Activated effector memory CD4-positive, alpha-beta T cell treated with anti-CD3 and anti-CD28 coated beads, Interleukin-2, amount 50 U/mL, for 16 hours (primary cell): ENCODE measurements at places on chromosomes 1 and 21.

DNA sequence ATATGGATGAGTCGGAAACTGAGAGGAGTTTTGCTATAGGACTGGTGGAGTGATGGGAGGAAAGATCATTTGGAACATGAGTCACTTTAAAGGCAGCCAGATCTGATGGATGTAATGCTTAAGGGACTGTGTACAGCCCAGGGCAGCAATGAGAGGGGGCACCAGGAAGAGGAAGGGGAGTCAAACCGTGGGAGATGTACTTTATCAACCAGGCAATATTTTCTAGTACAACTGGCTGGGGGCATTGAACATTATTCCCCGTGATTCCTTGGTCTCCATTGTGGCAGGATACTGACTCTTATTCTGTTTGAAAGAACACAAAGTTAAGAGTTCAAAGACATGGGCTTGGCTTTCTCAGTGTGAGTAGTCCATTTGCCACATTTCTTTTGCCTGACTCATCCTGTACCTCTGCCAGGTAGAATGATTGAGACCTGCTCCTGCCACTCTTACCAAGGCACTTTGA, 268.2 kb upstream of the NR5A2 start:
- no peak for DNase-seq

DNA sequence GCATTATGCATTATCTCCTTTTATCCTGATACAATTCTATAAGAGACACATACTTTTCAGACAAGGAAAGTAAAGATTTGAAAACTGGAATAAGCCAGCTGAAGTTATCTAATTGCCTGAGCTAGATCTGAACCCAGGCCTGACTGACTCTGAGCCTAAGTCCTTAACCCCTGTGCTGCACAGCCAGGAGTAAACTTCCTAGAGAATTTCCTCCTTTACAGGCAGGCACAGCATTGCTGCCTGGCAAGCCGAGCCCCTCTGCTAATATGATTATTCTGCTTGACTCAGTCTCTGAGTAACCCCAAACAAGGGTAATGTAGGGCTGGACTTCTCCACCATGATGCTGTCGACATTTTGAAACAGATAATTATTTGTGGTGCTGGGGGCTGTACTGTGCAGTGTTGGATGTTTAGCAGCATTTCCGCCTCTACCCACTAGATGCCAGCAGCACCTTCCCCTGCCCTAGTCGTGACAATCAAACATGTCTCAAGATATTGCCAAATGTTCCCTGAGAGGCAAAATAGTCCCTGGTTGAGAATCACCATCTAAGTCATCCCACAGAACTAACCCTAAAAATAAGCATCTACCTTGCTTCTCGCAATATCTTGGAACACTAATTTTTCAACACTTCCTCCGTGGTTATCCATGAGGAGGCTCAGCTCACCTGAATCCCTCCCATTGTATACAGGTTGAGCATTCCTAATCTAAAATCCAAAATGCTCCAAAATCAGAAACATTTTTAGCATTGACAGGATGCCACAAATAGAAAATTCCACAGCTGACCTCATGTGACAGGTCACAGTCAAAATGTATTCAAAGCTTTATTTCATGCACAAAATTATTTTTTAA, 18.5 kb downstream of the CAMK1G start:
- DNase-seq: peak; percentile 69

DNA sequence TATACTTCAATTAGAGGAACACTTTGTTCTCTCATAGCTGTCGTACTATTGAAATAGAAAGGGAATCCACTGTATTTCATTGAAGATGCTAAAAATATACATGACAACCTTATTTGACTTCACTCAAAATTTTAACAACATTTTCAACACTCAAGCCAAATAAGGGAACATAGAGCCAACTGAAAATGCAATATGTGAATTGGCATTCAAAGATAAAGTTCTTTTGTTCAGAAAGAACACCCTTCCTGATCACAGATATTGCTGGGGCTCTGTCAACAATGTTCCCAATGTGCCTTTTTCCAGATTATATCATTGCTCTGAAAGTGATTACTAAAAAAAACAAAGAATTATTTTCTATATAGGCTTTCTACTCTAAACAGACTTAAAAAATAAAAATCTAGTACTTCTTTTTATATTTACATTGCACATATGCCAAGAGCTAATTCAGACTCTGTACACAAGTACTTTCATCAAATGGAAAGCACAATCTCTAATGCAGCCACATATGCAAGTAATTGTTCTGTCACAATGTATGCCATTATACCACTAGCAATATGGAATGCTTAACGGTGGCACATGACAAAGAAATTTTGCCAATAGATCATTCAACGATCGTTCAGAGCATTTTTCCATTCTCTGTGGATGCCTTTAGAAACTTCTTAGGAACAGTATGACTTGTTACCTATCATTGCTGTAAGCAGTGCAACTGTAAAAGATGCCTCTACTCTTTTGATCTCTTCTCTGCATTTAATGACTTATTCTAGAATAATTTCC, 171.0 kb downstream of the EIF4G3 start:
- DNase-seq: no peak

GRCh38 chr1:168488138-168488537, 55.7 kb downstream of the XCL2 start:
- no peak for DNase-seq

GRCh38 chr1:100441651-100442050, 89.3 kb downstream of the CDC14A start:
- DNase-seq: peak; percentile 71

DNA sequence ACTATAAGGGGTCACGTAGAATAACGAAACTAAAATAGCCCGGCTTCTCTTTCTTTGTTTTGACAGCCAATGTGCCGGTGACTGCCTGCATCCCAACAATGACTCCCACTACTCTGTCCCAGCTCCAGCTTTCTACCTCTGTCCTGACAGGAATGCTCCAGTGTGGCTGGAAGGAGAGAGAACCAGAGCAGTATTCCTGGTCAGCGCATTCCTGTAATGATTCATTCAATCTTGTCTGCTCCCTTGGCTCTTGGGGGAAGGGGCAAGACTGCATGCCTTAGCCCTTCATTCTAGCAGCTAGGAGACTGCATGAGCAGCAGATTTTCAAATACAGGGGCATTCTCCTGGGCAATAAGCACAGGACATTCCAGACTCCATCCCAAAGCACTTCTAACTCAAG, 132.1 kb upstream of the PRMT6 start:
- DNase-seq: no peak

DNA sequence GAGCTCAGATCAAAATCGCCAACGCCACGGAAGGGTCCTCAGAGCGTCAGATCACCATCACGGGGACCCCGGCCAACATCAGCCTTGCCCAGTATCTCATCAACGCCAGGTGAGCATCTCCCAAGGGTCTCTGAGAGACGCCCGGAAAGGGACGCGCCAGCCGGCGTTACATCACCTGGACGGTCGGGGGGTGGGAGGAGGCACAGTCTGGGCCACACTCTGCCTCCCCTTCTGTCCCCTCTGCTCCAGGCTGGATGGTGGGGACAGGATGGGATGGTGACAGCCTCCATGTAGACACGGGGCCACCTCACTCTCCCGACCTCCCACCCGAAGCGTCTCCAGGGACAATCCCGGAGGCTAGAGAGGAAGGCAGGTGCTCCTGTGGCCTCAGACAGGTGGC, 41.5 kb upstream of the COL6A1 start:
- DNase-seq: no peak

DNA sequence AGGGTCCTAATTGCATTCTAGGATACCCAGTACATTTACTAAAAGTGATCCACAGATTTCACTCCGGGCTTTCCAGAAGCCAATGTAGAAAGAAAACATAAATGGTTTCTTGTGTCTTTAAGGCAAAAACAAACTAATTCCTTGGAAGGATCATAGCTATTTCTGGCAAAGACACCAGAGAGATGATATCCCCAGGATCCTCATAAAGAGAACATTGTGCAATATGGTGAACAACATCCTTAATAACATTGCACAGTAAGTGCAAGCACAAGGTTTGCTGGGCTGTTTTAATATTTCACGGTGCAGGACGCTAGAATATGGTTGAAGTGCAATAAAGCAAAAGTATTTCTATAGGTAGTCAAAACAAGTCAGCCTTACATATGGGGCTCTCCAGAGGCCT, 83.0 kb downstream of the NTPCR start:
- no peak for DNase-seq

DNA sequence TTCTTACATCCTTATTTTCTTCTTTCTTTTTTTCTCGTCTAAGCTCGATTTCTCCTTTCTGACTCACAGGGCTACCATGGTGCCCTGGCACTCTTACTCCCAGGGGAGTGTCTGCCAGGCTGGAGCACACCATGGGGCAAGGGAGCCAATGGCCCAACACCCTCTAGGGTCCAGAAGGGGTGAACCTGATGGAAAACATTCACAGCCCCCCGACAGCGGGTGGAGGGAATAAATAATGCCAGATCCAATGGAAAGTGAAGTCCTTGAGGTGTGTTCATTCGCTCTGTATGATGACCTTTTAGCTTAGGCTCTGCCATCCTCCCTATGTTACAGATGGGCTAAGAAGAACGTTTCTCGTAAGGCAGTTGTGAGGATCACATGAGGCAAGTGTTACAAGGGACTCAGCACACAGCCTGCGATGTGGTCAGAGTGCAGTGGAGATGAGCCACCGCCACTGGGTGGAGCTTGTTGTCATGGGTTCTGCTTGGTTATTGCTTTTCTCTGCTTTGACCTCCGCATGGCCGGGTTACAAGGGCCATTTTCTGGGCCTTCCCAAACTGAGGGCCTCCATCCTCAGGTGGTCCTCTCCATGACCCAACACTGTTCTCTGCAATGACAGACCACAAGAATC, 3.5 kb upstream of the FCMR start:
- DNase-seq: peak; percentile 78

- no peak for DNase-seq
Observed at GRCh38 chr1:194833111-194833510, 1646.7 kb upstream of the B3GALT2 start.

GRCh38 chr1:50148142-50148923, 39.6 kb downstream of the ELAVL4 start:
- DNase-seq: no peak

DNA sequence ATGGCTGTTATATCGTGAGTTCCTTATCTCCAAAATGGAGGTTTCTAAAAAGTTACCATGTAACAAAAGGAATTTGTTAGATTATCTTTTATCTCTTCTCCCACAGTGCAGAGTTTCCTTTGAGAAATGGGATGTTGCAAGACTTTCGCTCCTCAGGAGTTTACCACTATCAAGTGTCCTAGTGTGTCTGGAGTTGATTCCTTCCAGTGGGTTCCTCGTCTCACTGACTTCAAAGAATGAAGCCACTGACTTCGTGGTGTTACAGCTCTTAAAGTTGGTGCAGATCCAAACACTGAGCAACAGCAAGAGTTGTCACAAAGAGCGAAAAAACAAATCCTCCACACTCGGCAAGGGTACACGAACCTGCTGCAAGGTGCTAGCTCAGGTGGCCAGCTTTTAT, 37.0 kb downstream of the SPAG17 start:
- DNase-seq: no peak

GRCh38 chr21:45888386-45889009, 93.1 kb upstream of the COL6A1 start:
- peak; percentile 62 for DNase-seq

DNA sequence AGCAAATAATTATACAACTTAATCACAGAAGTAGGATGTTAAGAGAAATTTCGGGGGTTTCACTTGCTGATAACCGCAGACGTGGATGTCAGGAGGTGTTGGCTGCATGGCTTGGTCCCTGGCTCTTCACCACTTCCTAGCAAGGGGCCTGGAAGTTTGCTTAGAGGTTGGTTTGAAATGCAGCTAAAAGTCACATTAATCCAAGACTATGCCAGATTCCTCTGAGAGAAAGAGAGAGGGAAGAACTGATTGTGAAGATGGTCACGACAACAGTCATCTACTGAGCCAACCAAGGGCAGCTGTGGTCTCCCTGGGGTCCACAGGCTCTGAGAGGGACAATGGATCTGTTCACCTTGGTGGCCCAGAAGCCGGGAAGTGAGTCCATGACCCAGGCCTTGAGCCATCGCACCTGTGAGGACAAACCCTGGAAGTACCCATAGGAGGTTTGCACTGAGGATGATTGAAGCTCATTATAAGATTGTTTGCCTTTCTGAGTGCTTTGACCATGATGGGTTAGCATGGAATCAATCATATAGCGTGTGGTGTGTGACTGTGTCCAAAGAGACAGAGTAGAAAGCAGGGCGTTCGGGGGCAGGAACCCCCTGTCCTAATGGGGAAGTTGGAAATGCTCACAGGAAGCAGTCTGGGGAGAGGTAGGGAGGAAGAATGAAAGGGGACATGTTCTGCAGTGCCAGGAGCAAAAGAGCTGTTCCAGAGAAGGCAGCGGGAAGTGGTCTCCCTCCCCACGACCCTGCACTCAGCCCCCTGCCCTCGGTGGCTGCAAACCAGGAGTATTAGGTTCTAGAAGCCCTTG, 47.1 kb downstream of the UMODL1 start:
- no peak for DNase-seq

DNA sequence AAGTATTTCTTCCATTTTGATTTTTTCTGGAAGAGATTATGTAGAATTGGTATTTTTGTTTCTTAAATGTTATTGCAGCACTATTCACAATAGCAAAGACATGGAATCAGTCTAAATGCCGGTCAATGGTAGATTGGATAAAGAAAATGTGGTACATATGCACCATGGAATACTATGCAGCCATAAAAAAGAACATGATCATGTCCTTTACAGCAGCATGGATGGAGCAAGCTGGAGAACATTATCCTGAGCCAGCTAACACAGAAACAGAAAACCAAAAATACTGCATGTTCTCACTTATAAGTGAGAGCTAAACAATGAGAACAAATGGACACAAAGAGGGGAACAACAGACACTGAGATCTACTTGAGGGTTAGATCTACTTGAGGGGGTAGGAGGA, 5.4 kb downstream of the FGGY start:
- no peak for DNase-seq

GRCh38 chr1:12436345-12436658, 181.7 kb downstream of the DHRS3 start:
- DNase-seq: no peak

DNA sequence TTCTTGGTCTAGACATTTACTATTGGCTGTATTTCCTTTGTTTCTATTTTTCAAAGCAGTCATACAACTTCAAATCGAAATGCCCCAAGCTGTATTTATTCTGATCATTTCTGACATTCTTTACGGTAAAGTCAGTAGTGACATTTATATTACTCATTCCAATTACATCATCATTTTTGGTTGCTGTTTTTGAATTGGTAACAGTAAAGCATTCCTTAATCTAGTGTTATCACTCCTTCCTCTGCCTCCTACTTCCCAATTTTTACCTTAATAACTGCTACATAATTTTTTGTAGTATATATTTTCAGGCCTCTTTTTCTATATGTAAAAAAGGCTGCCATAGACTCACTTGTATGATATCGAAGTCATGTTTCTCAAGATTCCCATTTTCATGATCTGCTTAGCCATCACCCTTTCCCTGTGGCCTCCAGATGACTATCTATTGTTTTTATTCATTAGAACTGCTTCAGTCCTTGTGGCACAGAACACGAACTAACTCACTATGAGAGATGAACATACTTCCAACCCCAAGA, 167.2 kb downstream of the RUNX1 start:
- DNase-seq: no peak

GRCh38 chr1:30087465-30087864, 635.9 kb downstream of the MATN1 start:
- no peak for DNase-seq
